CD8-positive, alpha-beta memory T cell (primary cell): ENCODE measurements at places on chromosomes 3 and 15. TPM values are rescaled to one million over a fixed set of nuclear protein-coding genes. Genes with fewer than 3 reads are reported as not detected.

- DNase-seq = no peak
Measured at GRCh38 chr15:45606841-45607240, 19.7 kb downstream of the BLOC1S6 start.

DNA sequence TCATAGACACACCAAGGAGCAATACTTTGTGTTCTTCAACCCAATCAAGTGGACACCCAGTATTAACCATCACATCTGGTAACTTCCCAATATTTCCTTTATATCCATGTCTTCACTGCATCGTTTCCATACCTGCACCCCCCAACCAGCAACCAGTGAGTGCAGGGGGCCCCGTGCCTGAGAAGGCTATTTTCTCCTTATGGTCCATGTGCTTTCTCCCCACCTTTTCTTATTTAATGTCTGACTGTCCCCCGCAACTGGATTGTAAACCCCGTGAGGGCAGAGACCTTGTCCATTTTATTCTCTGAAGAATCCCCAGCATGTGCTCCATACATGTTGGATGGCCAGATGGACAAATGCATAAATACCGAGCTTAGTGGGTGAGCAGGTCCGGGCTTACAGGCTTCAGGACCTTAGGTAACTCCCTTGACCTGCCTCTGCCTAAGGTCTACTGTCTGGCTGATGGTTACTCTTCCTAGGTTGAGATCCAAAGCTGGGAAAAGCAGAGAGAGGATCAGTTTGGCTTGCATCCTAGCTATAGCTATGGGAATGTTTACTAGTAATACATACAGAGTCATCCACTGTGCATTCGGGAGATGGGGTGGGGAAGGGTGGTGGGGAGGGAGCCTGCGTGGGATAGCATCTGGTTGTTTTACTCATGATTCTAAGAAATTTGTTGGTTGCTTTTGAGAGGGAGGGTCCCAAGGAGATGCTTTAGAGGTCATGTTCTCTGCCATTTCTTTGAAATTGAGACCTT lies 41.5 kb downstream of the PXYLP1 start:
- DNase-seq = no peak

DNA sequence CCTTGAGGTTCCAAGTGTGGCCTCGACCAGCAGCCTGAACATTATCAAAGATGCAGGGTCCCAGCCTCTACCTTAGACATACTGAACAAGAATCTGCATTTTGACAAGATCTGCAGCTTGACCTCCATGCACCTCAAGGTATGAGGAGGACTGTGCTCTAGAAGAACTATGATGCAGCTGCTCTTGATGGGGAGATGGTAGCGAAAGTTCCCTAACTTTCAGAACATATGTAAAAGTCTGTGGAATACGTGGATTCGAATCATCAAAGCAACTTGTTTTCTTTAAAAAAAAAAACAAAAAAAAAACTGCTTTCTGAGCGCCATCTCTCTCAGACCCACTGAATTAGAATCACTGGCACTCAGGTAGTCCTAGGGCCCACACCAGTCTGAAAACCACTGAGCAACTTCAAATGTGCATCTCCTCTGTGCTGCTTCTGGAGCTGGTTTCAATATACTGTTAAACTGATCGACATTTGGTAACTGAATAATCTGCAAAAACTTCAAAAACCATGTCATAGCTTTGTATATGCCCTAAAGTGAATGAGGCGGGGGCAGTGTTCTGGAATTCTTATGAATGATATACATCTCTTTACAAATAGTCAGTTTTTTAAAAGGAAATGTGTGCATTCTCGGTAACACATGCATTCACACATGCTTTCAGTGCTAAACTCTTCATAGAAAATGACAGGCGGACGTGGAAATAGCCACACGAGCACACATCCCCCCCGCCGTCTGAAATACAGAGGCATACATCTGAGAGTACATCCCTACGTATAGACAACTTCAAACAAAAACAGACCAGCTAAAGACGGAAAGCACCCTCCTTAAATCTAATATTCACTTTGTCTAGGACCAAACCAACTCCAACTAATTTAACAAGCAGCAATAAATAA lies 128.8 kb downstream of the FOXP1 start:
- DNase-seq = no peak

- DNase-seq = no peak
Measured at GRCh38 chr15:28899061-28899738, 13.4 kb downstream of the APBA2 start.

DNA sequence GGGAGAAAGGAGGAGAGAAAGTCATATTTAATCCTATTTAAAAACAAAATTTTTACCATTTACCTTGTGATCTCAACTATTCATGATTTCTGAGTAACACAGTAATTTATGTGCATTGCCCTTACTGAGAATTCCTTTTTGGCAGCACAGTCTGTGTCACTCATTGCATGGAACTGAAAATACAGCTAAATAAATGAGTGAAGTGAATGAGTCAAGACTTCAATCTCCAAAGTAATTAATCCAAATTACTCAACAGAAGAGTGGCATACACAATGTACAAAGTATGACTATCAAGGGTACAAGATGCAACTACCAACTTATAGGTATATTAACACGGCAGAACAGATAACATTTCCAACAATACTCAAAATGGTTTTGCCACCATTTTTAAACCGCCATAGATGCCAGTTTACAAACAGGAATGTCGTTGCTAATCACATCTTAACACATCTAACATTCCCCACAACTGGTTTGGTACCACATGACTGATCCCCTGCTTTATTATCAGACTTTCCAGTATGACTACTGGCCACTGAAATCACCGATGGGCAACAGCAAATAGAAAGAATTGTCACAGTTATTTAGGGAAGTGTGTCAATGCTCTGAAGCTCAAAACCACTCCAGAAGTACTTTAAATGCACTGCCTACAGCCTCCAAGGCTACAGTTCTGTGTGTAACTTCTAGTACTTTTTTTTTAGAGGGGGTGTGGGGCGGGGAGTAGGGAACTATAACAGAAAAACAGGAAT lies 410.4 kb downstream of the SHQ1 start:
- DNase-seq = no peak

- DNase-seq = no peak
Measured at GRCh38 chr3:162721736-162722135, 1225.1 kb downstream of the OTOL1 start.

WDR49 gene
- total RNA-seq = 0.35 TPM

C3orf22 gene
- not detected for total RNA-seq

ABI3BP gene
- not detected for total RNA-seq

CCR4 gene
- 113 TPM for total RNA-seq

DNAH1 gene
- 7.0 TPM for total RNA-seq

DNA sequence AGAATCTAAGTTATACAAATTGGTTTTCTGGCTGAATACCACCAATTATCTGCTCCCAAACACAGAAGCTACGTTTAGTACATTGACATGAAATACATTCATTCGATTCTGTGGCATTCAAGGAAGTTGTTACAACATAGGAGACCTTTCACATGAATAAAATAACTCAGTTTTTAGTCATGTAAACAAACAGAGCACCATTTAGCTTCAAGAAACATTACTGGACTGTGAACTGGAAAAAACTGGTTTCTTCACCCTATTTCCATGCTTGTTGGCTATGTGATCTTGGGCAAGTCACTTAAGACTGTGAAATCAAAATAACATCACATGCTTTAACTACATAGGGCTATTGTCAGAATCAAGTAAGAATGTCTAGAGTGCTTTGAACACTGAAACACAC lies 46.2 kb downstream of the NRG4 start:
- DNase-seq = no peak

IQCH gene
- 1.3 TPM for total RNA-seq
